ENCODE measurements at places on chromosomes 5 and 9.

DNA sequence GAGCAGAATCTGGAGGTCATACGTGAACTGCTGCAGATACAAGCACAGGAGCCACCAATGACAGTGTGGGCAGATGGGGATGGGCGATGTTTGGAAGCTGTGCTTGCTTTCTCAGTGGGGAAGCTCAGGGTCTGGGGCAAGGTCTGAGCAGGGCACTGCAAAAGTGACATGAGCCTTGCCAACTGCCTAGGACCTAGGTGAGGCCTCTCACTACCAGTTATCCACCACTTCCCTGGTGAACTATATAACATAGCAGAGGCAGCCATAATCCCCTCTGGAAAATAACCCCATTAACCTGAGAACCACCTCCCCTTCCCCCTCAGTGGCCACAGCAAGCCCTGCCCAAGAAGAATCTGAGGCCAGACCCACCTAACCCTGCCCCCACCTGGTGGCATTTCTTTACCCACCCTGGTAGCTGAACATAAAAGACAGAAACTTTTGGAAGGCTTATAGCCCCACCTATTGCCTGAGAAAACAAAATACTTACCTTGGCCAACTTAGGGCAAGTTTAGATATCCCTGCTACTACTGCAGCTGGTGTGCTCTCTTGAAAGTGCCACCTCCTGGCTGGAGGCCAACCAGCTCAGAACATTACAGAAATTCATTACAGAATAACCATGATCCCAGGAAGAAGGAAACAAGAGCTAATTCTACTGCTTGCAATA is 18.8 kb upstream of the SPEF2 start:
- no peak for DNase-seq

GRCh38 chr9:81146684-81147337 is 542.5 kb downstream of the TLE1 start:
- no peak for DNase-seq

DNA sequence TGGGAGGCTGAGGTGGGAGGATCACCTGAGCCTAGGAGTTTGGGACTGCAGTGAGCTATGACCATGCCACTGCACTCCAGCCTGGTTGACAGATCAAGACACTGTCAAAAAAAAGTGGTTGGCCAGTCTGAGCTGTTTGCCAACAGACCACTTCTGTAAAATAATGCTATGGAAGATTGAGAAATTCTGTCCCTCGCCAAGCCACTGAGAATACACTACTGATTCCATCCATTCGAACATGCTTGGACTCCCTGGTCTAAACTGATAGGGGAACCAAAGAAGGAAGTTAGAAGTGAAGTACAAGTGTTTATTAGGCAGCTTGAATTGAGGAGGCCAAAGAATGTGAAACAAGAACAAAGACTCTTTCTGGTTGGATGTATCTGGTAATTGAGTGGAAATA is 27.2 kb downstream of the ENC1 start:
- DNase-seq: no peak

- DNase-seq: no peak
These were observed 25.9 kb downstream of the STOM start for GRCh38 chr9:121344184-121344583.

DNA sequence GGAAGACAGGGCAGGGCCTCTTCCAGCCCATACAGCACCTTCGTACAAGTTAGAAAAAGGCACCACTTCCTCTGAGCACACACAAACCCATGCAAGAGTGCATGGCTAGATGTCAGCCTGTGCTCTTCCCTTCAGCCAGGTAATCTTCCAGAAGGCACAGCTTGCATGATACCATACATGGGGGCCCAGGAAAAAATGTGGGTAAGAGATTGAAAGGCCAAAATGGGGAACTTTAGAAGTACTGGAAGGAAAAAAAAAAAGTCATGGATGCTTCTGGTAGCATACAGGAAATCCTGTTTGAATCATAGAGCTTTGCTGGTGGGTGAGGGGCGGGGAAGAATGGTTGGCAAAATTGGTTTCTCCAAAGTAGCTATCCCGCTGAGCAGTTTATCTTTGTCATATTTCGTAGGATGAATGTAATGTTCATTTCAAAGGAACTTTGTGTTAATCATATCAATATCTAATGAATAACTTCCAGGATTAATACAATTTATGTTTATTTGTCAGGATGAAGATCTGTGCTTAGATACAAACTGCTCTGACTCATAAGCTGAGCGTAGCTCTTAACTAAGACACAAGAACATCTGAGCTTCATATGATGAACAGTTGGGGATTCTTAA is 78.2 kb upstream of the MAP3K1 start:
- DNase-seq: no peak

DNA sequence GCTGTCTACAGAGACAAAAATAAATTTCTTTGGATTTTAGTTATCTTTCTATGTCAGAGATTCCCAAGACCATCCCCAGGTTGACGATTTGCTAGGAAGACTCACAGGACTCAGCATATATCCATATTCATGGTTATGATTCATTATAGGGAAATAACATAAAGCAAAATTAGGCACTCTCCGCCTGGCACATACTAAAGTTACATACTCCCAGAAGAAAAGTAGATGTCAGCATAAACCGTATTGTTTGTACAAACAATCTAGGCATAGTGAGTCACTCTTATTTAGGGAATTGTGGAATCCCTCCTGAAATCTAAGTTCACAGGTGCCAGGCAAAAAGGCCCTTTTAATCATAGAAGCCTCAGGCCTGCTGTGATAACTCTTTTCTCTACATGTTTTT is 62.9 kb downstream of the INSL6 start:
- DNase-seq: no peak

DNA sequence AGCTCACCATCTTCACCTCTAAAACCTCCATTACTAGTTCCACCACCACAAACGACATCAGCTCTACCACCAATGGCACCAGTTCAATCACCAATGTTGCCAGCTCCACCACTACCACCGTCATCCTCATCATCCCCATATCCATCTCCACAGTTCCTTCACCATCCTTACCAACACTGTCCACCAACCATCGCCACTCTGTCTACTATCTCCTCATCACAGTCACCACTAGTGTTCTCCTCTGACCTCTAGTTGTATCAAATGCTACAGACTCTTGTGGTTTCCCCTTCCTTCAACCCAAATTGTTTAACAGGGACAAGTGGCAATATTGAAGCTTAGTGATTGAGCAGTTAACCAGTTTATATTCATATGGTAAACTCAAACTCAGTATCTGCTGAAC is 182.6 kb downstream of the CAAP1 start:
- no peak for DNase-seq

GRCh38 chr9:134781591-134782302 is 98.9 kb upstream of the FCN2 start:
- DNase-seq: no peak

DNA sequence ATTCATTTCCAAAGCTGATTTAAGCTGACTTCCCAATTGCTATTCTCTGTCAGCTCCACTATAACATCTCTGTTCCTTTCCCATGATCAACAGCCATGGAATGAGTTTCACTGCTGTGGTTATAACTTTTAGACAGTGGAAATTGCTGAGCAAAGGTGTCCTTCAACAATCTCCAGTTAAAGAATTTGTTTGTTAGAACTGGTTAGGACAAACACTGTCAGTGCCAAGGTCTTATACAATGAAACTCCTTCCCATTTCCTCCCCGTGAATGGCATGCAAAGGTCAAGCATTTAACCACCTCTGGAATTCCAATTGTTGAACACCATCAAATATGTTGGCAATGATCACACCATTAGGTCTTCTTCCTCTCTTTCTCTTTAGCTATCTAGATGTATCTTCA is 45.7 kb upstream of the GHR start:
- DNase-seq: no peak

DNA sequence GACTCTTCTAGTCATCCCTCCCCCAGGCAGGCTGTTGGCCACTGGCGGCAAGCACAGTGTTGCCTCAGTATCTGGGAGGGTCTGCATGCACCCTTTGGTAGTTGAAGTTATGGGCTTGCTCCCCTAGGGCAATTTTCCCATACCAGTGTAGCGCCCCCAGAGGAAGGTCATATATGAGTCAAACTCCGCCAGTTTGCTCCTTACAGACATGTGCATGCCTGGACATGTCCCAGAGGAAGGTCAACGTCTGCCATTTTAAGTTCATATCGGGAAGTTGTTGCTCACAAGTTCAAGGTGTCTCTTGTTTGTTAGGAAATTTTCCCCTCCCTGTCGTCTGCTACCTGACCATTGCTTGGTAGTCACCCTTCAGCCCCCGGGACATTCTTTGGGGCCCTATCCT is 51.3 kb upstream of the MROH2B start:
- DNase-seq: no peak

DNA sequence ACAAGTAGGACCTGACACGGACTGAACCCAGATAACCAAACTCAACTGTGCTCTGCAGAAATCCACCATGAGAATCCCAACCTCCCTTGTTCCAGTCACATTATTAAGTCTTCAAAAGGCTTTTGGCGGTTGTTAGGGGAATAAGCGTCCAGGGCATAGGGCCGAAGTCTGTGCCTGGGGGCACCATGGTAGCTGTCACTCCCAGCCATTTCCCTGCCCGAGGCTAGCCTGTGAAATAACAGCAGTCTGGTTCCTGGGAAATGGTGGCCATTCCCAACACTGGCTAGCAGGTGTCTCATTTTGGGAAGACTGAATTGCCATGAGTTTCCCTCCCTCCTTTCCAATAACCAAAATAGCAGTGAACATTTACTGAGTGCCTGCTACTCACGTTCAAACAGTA is 122.2 kb downstream of the CRB2 start:
- DNase-seq: no peak

GRCh38 chr5:44919560-44919959 is 110.8 kb downstream of the MRPS30 start:
- no peak for DNase-seq

GRCh38 chr5:55304584-55304983 is 2.9 kb downstream of the DHX29 start:
- no peak for DNase-seq

- peak; percentile 56 for DNase-seq
These were observed 727 bp downstream of the RHOBTB3 start for GRCh38 chr5:95731571-95732554.

DNA sequence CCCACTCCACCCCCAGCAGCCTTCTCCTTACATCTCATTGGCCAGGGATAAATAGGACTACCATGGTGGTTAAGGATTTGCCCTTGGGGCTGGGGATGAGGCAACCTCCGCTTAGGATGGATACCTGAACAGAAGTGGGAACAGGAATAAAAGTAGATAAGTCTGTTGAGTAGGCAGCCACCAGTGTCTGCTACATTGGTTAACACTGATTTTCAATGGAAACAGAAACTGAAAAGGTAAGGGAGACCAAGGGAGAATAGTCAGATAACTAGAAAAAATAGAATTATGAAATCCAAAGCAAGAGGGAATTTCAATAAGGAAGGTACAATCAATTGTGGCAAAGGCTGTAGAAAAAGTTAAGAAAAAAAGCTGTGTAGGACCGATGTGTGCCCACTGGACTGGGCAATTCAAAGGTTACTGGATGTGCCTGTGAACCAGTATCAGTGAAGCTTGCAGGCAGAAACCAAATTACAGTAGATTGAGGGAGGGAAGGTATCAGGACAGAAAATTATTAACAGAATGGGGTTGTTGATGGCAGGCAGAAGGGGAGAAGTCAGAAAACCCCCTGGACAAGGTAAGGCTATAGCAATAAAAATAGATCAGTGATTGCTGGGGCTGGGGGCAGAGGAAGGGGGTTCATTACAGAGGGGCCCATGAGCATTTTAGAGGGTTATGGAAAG is 48.7 kb downstream of the DNAJC21 start:
- no peak for DNase-seq

GRCh38 chr5:145848854-145849253 is 13.7 kb upstream of the PRELID2 start:
- DNase-seq: no peak

DNA sequence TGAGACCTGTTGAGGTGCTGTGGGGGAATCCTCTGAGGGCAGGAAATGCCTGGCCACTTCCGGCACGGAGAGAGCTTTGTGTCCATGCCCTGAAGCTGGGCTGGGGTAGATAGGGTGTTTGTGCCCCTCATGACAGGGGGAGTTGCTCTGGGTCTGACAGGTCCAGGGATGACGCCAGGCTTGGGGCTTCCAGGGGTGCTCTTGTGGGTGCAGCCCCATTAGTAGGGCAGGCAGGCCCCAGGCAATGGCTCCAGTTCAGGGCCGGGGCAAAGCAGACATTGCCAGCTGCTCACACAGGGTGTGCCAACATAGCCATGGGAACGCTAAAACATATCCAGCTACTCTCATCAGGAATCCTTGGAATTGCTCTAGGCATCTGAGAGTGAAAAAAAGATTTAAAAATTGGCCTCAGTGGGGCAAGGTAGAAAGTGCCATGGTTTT is 21.1 kb downstream of the PITX1 start:
- no peak for DNase-seq

DNA sequence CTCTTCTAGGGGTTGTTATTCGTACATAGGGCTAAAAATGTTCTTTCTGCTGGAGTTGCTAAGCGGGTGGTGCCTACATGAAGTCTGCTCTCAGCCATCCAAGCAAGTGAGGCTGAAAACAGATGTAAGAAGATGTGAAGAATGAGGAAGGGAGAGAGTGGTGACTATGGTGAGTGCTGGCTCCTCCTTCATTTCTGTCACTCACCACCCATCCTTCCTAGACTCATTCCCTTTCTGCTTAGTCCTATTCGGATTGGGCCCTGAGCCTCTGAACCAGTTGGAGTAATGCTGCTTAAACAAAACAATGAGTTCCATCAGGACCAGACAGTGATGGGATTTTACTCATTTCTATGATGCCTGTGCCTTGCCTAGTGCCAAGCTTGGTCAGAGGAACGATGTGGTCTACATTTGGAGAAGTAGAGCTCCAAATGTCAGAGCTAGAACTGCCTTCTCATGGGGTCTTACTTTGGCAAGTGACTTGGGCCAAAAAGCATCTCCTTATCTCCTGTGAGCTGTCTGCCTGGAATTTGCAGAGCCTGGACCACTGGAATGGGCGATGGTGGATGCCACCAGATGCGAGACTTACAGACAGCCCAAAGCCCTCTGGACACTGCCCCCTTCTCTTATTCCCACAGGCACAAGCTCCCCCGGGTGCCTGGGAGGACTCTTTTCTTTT is 192.9 kb downstream of the FBXL7 start:
- no peak for DNase-seq

DNA sequence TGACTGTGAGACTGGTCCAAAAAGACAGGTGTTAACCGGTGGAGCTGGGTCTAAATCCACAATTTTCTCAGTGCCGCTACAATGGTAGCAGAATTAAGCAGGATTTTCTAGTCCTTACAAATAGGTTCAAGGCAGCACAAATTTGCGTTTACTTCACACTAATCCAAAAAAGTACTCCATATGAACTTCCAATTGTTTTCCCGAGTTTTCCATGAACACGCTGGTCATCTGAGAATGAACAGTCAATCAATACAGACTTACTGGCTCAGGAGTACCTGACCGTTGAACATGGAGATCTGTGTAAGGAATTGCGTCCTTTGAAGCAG is 709 bp downstream of the SLC35D2 start:
- DNase-seq: peak; percentile 26

- DNase-seq: no peak
These were observed 130.6 kb downstream of the CACNA1B start for GRCh38 chr9:138007918-138008841.

GRCh38 chr5:142466195-142466971 is 141.6 kb upstream of the SPRY4 start:
- DNase-seq: no peak

- DNase-seq: no peak
These were observed 49.0 kb upstream of the FOXI1 start for GRCh38 chr5:170056561-170057267.

All from putamen (tissue), 1 donor.